ENCODE measurements at places on chromosomes 6 and 20.

DNA sequence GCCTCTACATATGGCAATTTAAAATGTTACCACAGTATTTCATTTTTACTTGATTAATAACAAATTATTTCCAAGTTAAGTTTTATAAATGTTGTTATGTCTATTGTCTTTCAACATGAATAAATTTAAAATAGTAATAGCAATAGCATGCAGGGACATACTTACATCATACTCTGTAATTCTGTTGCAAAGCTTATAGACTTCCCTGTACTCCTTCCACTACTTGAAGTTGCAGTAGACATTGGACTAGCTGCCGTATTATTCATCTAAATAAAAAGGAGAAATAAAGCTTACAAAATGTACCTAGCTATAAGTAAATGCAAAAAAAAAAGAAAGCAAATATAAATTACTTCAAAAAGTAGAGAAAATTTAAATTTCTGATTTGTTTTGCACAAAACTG, 12.7 kb downstream of the SUPT3H start:
- DNase-seq: no peak

- DNase-seq: peak; percentile 80
Observed at GRCh38 chr20:47196091-47197081, 160.1 kb downstream of the ZMYND8 start.

DNA sequence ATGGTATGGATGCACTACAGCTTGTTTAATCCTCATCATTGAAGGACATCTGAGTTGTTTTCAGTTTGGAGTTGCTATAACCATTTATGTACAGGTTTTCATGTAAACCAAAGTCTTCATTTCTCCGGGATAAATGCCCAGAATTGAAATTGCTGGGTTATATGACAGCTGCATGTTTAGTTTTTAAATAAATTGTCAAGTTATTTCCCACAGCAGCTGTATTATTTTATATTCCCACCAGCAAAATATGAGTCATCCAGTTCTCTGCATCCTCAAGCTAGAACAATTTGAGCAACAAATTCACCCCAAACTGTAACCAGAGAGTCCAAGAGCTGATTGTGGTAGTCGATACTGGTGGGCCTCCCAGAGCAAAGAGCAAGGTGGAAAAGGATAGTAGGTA, 161.0 kb upstream of the PRND start:
- no peak for DNase-seq

- DNase-seq: no peak
Observed at GRCh38 chr6:137912813-137913212, 45.8 kb downstream of the TNFAIP3 start.

DNA sequence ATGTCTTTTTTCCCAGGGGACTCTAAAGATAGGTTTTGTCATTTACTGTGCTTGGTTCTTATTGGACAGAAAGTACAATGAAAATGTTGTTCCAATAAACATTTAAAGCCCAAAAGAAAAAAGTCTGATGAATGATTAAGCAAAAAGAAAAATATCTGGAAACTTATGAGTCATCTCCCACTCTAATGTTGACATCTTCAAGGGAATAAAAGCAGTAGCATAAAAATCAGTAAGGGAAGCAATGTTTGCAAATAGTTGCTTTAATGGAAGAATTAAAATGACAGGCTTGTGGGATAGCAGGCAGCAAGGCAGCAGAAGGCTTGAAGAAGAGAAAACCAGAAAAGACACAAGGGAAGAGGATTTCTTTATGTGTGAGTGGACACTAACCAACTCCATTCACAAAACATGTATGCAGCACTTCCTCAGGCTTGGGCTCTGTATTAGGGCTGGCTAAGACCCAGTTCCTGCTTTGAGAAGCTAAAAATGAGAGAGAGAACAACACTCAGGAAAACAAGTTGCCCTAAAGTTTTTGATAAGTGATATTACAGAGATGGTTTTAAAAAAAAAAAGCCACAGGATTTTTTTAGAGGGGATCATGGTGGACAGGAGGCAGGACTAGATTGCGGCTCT, 263.2 kb upstream of the NT5E start:
- DNase-seq: no peak

GRCh38 chr6:12408752-12409151, 118.6 kb downstream of the EDN1 start:
- no peak for DNase-seq

- DNase-seq: no peak
Observed at GRCh38 chr20:1489325-1489724, 1.9 kb downstream of the SIRPB2 start.

DNA sequence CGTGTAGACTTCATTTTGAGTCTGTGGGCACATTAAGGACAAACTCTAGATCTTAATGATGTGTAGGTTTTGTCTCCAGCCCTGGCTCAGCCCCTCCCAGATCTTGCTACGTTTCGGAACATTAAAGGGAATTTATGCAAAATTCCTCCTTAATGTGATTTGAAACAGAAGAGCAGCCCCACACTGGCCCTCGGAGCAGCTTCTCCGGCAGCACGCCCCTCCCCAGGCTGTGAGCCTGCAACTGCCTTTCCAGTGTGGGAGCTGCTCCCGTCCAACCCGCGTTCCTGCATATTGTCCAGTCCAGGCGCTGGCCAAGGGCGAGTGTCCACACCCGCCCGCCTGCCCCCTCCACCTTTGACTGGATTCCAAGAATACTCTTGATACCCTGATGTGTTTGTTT, 257.2 kb downstream of the TAF4 start:
- DNase-seq: no peak

DNA sequence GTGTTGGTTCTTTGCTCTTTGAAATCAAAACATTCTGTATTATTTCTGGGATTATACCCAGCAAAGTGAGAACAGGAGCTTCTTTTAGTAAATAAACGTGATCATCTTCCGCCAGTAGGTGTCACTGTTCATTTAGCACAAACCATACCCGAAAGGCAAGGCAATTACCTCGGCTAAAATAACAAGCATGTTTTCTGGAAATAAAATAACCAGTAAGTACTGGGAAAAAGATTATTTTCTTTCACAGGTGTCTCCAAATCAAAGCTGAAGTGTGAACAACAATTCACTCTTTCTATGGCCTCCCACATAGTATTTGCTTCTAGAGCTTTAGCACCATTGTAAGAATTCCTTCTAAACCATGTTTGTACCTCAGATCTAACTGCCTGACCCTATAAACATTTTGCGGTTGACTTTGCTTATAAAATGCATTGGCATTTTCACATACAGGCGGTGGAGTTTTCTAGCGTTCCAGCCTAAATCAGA, 144.6 kb upstream of the AGPAT4 start:
- DNase-seq: peak; percentile 24

GRCh38 chr6:110826236-110827129, 11.2 kb upstream of the CDK19 start:
- DNase-seq: no peak

DNA sequence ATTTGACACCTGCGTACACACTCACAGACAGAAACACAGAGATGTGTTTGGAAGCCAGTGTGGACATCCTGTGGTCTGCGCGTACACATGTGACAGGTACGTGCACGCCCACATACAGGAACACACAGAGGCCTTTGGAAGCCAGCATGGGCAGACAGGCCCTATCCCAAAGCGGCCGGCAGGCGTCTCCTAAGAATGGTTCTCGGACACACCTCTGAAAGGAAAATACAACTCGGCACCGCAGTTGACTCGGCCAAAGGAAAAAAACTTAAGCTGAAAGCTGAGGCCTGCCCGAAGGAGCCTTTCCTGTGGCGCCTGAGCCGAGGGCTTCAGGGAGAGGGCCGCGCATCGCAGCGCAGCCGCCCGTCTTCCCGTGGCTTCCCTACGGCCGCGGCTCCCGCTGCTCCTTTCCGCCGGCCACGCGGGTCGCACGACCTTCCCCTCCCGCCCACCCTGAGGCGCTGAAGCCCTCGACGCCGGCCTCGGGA, 1.4 kb upstream of the CEP43 start:
- DNase-seq: no peak

DNA sequence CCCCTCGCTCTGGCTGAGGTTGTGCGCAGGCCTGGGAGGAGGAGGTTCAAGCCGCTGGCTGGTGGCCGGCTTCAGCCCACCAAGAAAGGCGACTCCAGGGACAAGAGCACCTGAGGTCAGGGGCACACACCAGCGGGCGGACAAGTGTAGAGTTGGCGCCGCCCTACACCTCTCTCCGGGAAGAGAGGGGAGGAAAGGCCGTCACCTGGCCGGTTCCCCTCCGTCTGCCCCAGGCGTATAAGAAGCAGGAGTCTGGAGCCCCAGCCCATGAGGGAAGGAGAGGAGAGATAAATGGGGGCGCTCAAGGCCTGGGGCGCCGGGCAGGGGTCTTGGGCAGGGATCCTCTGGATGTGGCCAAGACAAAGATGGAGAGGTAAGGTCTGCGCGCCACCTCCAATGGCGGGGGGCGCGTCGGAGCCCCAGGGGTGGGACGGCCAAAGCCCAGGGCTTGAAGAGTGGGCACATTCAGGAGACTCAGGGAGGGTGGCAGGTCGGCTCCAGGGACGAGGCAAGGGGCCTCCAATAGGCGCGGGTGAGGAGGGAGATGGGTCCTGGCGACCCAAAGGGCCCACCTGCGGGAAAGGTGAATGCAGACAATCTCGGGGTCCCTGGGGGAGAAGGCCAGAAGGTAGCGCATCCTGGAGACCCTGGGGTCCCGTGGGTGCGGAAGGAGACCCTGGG, 826 bp downstream of the RIMS4 start:
- no peak for DNase-seq

- DNase-seq: no peak
Observed at GRCh38 chr6:9315966-9316650, 880.8 kb upstream of the SLC35B3 start.

GRCh38 chr6:152815230-152815872, 64.8 kb downstream of the VIP start:
- no peak for DNase-seq

- no peak for DNase-seq
Observed at GRCh38 chr6:157724138-157724820, 98.8 kb upstream of the SNX9 start.

DNA sequence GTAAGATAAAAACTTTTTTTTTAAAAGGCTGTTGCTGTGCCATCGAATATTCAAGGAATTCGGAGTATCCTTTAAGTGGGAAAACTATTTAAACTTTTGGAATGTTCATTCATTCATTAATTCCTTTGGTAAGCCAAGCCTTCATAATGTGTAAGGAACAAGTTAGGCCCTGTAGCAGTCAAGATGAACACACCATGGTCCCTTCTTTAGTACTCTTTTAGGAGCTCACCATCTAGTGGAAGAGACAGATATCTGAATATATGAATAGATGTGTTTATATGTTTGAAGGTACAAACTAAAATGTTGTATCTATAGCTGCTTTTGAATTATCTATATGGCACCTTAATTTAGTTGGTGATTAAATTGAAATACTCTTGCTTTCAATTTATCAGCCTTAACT, 5.8 kb downstream of the SPO11 start:
- no peak for DNase-seq

GRCh38 chr20:60729135-60729900, 522.7 kb upstream of the CDH4 start:
- no peak for DNase-seq

- DNase-seq: no peak
Observed at GRCh38 chr6:20826378-20826777, 292.1 kb downstream of the CDKAL1 start.

GRCh38 chr6:164098857-164099267, 684.3 kb downstream of the QKI start:
- DNase-seq: no peak

GRCh38 chr20:17100506-17100905, 126.3 kb upstream of the PCSK2 start:
- DNase-seq: no peak

DNA sequence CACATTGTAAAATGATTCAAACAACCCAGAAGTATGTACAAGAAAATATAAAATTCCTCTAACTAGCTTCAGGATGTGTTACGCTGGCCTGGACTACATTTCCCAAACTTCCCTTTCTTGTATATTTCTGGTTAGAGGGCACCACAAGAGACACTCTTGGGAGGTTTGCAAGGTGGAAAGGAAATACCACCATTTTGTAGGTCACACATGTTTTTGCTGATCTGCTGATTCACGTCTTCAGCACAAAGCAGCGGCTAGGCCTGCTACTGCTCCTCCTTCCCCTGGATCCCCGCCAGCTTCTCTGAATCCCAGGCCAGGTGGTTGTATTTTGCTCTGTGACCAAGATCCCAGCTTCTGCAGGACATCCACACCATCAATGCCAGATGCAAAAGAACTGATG, 104.2 kb downstream of the AGPAT4 start:
- DNase-seq: no peak

GRCh38 chr6:23642849-23643248, 483.2 kb upstream of the NRSN1 start:
- no peak for DNase-seq

DNA sequence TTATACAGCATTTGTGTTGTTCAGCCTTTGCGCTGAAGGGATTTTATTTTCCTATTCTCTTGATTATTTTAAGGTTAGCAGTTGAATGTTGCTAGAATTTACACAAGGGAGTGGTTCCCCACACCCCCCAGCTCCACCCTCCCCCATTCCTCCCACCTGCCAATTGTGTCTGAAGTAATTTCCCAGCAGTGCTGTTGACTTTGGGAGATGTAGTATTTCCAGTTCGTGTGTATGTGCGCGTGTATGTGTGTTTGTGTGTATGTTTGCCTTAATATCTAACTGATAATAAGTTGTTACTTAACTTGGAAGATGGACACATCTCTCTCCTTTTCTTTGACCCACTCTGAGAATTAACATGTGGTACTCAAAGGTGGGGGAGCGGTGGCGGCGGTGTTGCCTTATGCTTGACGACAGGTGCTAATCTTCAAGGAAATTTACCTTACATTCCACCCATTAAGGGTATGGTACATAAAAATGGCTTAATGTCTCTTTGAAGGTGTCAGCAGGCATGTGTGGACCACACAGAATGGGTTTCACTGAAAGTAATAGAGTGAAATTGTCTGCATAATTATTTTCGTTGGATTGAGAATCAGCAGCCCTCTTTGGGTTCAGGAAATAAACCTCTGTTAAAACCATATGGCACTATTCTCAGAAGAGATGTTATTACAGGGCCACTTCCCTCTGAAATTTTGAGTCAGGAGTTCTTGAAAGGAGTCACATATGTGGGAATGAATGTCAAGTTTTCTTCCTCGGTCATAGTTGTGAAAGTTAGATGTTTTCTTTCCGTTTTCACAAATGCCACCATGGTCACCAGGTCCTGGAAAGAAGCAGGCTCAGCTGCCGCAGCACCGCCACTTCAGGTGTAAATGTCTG, 95.6 kb upstream of the SUPT3H start:
- no peak for DNase-seq

DNA sequence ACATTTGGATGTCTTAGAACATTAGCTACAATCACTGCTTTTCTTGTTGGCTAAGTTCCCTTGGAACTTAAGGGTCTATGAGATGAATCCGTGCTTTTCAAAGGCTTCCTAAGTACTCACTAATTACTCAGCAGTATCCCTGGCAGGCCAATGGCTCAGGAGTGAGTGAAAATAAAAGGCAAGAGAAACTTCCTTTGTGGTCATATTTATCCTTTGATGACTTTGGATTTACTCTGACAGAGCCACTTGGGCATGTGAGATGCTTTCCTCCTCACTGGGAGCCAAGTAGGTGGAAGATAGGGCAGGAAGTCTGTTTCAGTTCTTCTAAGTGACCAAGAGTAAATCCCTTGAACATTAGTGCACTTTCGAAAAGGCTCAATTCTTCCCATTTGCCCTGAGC, 224.3 kb upstream of the FOXA2 start:
- no peak for DNase-seq

GRCh38 chr20:46004889-46005473, 3.7 kb upstream of the MMP9 start:
- DNase-seq: no peak
